Putamen (tissue), 1 donor: ENCODE measurements at places on chromosomes 1 and 21.
A peak's percentile ranks its signal among the peaks of the same experiment; 100 is the strongest.

GRCh38 chr1:74812180-74812541 lies 79.2 kb downstream of the TYW3 start:
- DNase-seq, result no peak

GRCh38 chr1:199780948-199781670 lies 246.4 kb upstream of the NR5A2 start:
- DNase-seq, result no peak

DNA sequence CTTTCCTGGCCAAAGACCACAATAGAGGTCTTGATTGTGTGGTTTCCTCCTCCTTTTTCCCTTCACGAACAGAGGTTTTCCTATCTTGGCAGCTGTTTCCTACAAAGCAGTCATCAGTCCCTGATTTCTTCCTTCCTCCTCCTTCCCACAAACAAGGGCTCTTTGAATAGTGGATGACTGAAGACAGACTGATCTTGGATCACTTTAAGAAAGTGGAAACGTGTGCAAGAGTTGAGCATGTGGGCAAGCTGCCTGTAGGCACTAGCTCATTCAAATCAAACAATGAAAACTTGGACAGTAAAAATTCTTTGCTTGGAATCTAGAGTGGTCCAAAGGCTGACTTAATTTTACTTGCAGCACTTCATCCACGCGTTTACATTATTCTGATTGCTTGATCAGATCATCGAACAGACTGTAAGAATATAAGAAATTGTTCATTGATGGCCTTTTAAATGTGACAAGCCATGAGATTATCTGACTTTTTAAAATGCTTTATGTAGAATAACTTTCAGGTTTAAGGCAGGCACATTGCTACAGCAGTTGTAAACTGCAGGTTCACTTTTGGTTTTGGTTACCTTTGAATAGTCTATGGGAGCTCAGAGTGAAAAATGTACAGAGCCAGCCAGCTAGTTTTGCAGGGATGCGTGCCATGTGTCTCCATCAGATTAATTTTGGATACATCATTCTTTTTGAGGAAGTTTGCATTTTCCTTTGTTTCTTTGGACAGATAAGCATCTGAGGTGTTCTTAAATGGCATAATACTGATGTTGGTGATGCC lies 34.4 kb downstream of the ADGRL2 start:
- DNase-seq, result no peak

DNA sequence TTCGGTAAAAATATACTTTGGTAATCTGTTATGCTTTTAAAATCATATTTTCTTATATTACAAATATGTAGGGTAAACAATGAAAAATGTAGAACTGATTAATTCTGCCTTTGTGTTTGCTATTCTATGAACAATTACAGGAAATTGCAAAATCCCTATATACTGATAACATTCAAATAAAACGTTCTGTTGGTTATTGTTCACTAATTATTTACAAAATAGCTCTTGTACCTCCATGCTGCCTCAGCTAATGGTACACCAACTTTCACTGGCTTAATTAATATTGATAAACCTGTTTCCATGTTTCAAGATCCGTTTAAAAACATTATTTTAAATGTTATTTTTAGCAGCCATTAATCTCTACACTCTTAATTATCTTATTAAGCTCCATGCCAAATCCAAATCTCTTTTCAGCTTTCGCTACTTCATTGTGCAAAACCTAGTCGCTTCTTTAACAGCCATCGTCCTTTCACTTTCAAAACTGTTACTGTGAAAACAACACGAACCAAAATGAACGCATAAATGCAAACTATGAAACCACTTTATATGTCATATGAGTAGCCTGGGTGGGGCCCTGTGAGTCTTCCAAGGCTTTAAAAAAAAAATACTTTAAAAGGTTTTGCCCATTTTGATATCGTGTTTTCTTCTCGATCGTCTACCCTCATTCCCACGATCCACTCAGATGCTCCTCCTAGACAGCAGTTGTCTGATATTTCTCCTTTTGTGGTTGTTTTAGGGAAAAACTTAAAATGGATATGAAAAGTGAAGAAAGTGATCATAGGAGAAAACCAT lies 807.1 kb downstream of the USP25 start:
- DNase-seq, result peak; percentile 34

GRCh38 chr1:81802707-81803430 lies 2.1 kb downstream of the ADGRL2 start:
- no peak for DNase-seq

GRCh38 chr21:44551340-44551961 lies at the start of gene KRTAP10-2:
Gene KRTAP10-2 (minus strand): TSS chr21:44551505. CDS start chr21:44551458, 47 bp downstream.
- DNase-seq, result no peak

- no peak for DNase-seq
Measured at GRCh38 chr1:42364089-42364488, 16.5 kb upstream of the RIMKLA start.

DNA sequence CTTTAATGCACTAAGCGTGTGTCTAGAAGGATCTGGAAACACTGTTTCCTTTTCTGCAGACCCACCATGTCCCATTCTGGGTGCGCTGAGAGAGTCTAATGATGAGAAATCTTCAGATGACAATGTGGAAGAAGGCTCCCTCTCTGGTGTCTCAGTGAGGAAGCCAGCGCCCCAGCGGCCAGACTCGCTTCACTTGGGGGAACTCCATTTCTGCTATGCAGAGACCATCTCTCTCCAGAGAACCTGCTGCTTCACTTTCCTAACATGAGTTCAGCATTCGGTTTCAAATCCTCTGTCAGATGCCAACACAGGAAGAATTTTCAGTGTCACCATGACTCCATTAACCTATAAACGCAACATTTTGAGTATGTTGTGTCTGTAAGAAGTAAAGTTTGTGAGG lies 121.8 kb downstream of the SYF2 start:
- no peak for DNase-seq

GRCh38 chr1:16996845-16997244 lies 14.9 kb downstream of the ATP13A2 start:
- DNase-seq, result no peak

DNA sequence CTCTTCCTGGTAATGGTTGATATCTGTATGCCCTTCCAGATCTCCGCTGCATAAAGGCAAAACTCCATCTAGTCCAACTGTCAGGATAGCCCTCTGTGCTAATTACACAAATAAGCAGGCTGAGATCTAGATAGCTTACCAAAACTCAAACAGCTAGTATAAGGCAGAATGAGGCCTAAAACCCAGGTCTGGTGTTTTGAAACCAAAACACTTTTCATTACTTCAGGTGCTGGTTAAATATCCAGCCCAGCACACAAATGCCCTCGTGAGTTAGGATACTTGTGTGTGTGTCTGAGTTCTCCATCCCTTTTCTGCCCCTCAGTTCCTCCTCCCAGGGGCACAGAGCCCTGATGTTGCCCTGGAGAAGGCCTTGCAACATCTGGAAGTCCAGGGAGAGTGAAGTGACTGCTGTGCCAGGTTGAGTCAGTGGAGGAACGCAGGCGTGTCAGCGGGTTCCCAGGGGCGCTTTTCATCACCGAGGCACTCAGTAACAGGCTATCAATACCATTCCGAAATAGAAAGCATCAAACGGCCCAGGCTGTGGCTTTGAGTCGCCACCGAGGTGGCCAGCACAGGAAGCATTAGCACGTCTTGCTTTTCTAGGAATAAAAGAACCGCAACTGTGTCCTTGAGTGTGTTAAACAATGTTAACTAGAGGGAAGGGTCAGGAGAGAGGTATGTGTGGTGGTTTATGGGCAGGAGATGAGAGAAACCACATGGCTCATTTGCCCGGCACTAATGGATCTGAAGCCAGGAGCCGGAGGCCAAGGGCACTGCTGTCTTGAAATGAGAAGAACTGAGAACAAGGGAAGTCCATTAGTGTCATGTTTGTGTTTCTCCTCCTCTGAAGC lies 90.7 kb upstream of the WLS start:
- DNase-seq, result no peak

DNA sequence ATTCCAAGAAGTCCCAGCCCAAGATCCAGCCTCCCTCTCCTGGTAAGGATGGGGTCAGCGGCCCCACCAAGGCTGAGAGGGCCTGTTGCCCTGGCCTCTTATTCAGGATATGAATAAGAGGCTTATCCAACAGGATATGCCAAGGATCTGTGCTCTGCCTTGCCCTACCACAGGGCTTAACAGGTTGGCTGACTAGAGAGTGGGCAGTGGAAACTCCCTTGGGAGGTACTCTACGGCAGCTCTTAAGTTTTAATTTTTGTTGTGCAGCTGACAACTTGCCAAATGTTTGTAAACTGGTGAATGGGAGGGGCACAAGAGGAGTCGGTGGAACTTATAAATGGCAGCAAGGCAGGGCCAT lies 16.5 kb upstream of the PIGV start:
- DNase-seq, result no peak

DNA sequence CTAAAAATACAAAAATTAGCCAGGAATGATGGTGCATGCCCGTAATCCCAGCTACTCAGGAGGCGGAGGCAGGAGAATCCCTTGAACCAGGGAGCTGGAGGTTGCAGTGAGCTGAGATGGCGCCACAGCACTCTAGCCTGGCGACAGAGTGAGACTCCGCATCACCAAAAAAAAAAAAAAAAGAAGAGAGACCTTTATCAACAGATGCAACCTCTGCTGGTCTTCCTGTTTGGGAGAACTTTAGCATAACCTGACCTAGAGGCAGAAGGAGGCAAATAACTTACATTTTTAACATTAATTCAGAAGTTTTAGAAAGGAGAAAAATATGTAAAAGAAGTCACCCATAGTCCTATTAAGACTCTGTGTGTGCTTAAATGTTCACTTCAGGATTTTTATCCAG lies 32.4 kb downstream of the SLAMF1 start:
- no peak for DNase-seq

DNA sequence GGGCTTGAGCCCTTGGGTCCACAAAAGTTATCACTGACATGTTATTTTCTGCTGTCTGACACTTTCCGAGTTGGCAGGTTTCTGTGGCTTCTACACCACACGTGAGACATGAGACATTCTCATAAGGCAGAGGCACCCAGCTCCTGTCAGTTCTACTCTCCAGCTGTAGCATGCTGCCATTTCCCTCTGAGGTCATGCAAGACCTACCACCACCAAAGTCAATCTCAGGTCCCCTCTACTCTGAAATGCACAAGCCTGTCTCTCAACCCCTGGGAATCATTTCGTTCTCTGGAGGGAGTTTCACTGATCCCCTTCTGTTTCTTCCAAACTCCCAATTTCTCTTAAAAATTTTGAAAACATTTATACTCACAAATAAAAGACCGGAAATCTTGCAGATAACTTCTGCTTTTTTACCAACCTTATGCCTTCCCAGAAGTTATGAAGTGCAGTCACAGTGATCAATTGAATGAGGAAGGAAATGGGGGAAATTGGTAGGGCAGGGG lies 39.5 kb upstream of the CR2 start:
- DNase-seq, result no peak

- no peak for DNase-seq
Measured at GRCh38 chr1:61626816-61627215, 98.1 kb downstream of the TM2D1 start.

DNA sequence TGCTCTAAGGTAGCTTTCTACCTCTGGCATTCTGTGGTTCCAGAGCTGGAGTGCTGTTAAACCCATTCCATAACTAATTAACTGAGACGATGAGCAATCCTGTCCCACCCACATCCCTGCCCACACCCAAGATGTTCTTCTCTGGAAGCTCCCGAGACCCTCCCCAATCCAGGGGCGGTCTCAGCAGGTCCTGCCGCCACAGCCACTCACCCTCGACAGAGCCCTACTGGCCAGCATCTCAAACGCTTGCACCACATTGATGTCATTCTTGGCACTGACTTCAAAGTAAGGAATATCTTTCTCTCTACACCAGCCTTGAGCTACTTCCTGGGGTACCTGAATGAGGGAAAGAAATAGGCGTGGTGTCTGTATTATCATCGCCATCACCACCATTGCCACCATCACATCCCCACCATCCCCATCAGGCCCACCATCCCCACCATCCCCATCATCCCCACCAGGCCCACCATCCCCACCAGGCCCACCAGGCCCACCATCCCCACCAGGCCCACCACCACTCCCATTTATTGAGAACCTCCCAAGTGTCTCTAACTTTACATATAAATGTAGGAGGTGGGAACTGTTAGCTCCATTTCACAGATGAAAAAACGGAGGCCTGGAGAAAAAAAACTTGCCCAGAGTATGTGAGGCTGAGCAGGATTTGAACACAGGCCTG lies 17.7 kb downstream of the RAB7B start:
- DNase-seq, result no peak

DNA sequence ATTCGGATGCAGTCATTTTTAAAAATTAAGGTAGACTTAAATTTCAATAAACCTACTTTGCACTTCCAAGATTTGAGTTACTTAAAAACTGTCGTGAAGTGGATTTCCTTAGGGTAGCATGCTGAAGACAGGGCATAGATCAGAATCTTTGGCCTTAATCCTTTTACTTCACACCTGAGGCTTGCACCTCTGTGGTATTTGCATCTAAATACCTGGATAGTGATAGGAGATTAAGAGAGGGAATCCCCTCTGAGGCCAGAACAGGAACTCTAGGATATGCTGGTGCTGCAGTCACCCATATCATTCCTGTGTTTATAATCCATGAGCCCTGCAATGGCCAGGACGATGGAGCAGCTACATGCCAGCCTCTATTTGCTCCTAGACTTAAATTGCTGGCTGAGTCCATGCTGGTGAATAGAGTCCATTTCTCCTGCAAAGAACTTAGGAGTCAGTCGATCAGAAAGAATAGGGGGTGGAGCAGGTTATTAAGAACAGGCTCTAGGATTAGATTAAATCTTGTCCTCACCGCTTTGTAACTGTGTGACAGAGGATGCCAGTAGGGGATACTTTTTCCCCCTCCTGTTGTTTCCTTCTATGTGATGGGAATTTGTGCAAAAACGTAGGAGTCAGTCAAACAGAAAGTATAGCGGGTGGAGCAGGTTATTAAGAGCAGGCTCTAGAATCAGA lies 333.6 kb downstream of the DUSP10 start:
- no peak for DNase-seq

DNA sequence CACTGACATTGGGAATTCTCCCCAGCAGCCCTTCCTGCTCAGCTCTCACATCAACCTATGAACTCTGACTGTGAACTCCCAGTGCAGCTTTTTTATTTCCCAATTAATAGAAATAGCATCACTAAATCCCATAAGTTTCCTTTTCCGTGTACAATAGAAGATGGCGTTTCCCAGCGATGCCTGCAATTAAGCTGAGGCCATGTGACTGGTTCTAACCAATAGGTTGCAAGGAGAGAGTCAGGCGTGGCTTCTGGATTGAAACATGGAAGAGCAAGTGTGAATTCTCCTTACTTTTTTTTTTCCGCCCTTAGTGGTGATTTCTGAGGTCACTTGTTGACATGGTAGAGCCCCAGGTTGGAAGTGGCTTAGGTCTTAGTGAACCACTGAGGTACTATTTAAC lies 59.0 kb upstream of the IGSF5 start:
- no peak for DNase-seq

- peak; percentile 85 for DNase-seq
Measured at GRCh38 chr1:37556712-37557196, at the start of gene DNALI1. Gene DNALI1 (plus strand): TSS chr1:37556940. CDS start chr1:37556995, 55 bp downstream.

DNA sequence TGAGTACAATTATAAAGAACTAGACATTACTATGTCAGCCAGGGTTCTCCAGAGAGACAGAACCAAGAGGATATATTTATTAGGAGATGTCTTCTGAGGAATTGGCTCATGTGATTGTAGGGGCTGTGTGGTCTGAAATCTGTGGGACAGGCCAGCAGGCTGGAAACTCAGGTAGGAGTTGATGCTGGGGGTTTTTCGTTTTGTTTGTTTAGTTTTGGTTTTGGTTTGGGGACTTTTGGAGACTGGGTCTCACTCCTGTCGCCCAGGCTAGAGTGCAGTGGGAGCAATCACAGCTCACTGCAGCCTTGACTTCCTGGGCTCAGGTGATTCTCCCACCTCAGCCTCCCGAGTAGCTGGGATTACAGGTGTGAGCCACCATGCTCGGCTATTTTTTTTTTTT lies 132.9 kb upstream of the ERRFI1 start:
- no peak for DNase-seq

GRCh38 chr1:197683895-197684553 lies 91.3 kb downstream of the DENND1B start:
- no peak for DNase-seq

- DNase-seq, result no peak
Measured at GRCh38 chr21:46128106-46128932, 27.1 kb downstream of the FTCD start.
